ENCODE measurements at places on chromosomes 12 and 14.

GRCh38 chr12:108559748-108560147, 1.2 kb downstream of the SART3 start:
- DNase-seq, result no peak

- no peak for DNase-seq
Observed at GRCh38 chr14:41505491-41505890, 101.2 kb upstream of the LRFN5 start.

DNA sequence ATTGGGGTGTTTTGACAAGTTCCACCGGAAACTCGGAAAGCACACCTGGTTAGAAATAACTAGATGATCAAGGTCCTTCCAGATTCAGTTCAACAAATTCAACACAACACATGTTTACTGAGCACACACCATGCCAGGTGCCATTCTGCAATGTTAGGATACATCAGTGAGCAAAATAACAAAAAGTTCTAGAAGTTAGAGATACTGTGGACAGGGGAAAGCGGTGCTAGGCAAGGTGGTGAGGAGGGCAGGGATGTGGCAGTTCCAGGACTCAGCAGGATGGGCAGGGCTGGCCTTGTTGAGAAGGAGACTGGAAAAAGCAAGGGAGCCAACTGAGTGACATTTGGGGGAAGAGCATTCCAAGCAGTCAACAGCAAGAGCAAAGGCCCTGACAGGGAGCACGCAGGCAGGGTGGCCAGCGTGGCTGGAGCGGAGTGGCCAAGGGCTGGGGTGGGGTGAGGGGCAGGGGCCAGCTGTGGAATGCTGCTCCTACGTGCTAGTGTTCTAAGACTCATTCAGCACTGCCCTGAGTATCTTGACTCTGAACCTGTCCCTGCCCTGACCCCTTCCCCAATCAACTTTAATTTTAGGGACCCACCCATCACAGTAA, 19.4 kb upstream of the FAIM2 start:
- peak; percentile 75 for DNase-seq

GRCh38 chr14:68739701-68740100, 53.2 kb downstream of the ZFP36L1 start:
- DNase-seq, result no peak

DNA sequence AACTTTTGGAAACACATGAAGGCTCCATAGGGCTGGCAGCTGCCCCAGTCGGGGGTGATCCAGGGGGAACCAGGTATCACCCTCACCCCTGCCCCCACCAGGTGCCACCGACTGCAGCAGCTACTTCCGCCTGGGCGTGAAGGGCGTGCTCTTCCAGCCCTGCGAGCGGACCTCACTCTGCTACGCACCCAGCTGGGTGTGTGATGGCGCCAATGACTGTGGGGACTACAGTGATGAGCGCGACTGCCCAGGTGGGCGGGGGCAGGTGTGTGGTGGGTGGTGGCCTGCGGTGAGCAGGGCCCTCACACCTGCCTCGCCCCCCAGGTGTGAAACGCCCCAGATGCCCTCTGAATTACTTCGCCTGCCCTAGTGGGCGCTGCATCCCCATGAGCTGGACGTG, 22.3 kb upstream of the NXPH4 start:
- DNase-seq, result no peak

- DNase-seq, result no peak
Observed at GRCh38 chr12:121697093-121697698, 15.4 kb upstream of the TMEM120B start.

- DNase-seq, result no peak
Observed at GRCh38 chr14:22623047-22623446, 21.1 kb downstream of the OR6J1 start.

GRCh38 chr12:4202918-4203317, 70.6 kb upstream of the CCND2 start:
- DNase-seq, result no peak

- no peak for DNase-seq
Observed at GRCh38 chr12:99847936-99848335, 136.8 kb downstream of the ANKS1B start.

DNA sequence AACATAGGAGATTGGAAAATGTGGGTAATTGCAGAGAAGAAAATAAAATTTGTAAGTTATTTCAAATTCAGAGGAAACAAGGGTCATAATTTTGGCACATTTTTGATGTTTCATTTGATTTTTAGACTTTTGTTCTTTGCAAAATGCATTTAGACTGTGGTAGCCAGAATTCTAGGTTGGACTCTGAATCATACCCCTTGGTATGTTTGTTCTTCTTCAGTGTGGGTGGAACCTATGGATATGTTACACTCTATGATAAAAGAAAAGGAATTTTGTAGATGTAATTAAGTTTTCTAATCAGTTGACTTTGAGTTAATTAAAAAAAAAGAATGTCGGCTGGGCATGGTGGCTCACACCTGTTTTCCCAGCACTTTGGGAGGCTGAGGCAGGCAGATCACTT, 827.0 kb downstream of the AACS start:
- DNase-seq, result no peak

GRCh38 chr12:69388371-69388770, 28.8 kb downstream of the YEATS4 start:
- DNase-seq, result no peak
